ENCODE measurements at places on chromosomes 12 and 14.

GRCh38 chr14:92570674-92571262, 57.2 kb downstream of the RIN3 start:
- no peak for DNase-seq

DNA sequence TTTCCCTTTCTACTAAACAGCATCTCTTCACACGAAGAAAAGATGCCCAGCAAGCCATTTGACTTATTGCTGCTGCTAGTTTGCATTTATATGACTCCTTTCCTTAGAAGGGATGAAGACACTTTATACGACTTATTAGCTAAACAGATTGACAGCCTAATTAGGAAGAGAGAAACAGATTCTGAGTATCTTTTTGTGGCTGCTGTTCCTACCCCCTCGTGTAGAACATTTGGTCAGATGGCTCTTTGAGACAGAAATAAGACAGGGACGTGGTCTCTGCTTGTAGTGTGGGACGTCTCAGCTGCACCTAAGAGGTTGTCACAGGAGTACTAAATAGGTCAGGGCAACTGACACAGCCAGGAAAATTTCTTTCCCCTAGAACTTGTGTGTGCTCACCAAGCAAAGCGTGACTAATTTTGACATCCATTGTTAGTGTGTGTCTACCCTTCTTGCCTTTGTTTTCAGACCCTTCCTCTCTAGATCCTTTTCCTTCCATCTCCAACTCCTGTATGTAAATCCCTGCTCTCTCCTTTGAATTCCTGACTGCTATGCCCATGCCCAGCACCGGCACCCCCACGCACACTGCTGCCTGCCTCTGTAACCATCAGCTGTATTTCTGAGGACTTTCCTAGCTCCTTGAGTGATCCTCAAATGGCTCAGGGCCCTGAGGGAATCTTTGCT, 83.2 kb downstream of the DAD1 start:
- no peak for DNase-seq

GRCh38 chr14:35147711-35148110, 25.4 kb downstream of the PRORP start:
- DNase-seq = no peak

DNA sequence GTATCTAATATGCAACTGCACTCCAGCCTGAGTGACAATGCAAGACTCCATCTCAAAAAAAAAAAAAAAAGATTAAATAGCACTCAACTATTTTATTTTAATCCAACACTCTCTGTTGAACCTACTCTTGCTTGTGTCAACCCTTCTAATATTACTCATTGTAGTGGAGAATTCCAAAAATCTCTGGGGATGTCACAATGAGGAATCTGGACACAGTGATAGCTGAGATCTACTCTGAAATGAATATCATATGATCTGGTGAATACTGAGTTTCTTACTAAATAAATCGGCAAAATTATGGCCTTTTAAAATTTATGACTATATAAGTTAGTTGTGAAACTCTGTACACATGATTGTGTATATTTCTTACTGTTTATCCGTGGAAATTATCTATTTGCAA, 418.2 kb downstream of the BCAT1 start:
- no peak for DNase-seq

DNA sequence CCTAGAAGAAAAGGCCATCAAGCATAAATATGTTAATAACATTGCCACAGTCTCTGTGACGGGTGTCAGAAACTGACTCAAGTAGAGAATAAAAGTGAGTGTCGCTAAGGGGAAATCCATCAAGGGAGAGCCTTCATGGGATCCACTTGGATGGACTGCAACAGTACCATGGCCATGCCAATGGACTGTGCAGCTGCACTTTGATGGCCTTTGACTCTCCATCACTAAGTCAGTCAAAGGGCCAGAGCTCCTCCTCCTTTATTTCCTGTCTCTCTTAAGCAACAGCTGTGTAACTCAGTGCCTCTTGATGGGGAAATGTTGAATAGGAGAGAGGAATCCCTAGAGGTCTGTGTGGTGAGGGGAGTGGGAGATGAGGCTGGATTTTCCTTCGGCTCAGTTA, 335.2 kb downstream of the BMP4 start:
- no peak for DNase-seq

DNA sequence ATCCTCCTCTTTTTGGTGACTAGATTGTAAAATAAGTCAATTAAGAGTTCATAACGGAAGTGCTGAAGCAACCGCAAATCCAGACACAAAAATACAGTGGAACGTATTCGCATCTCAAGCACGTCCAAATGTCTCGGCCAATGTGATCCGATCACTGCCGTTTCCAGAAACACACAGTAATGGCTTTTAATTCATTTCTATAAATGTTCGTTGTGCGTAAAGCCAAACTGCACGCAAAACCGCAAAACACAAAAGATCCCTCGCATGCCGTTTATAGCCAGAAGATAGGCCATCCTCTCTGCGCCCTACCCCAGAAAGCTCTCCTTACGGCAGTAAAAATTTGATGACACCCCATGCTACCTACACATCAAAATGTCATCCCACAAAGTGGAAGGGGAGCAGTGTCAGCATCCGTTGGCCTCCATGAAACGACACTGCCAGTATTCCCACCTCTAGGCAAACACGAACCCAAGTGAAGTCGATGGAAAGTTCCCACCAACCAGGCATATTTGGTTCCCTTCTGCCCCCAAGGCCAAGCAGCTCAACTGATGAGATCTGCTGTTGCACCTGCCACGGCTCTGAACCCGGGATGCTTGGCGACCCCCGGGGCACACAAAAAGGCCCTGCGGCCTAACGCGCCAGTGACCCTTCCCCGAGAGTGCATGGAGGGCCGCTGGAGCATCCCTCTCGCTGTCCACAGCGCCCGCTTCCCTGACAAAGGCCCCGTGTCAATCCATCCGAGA, 1.4 kb downstream of the HECTD4 start:
- DNase-seq = no peak

GRCh38 chr14:80981156-80981555, 25.7 kb downstream of the TSHR start:
- no peak for DNase-seq

- no peak for DNase-seq
Measured at GRCh38 chr12:126385785-126386184, 1320.5 kb downstream of the AACS start.

DNA sequence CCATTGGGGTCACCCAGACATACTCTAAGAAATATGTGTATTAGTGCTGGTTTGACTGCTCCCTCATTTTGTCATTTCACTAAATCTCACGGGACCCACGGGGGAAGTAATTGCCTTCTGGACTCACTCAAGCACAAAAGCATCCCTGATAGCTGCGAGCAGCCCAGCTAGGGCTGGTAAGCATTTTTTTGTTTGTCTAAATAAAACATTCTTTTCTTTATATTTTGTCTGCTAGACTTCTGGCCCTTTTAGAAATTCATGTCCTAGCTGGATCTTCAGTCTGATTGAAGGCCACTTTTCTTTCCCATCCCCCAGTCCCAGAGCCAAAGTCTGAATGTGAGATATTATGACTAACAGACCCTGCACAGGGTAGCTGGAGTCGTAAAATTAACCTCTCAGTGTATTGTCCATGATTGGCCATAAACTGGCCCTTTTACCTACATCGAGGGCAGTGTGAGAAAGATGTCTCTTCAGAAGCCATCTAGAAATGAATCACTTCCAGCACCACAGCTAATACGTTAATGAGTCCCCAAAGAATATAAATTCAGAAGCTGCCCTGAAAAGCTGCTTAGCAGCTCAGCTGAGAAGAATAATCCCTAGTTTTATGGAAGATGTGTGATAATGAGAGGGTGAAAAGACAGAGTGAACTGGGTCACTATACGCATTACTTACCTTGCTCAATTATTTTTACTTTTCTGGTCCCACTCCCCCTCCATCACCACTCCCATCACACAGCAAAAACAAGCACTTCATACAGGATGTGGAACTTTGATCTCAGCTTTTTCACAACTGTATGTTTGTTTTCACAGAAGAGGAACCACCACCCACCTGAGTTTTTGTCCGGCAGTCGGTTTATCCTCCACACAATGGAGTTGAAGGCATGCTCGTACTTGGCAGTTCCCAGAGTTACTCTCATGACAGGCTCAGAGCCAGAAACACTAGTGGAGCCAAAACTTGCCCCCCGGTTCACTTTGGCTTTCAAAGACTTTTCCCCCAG, 55.6 kb upstream of the GTF2A1 start:
- DNase-seq = no peak

- no peak for DNase-seq
Measured at GRCh38 chr12:67519484-67520433, 128.8 kb upstream of the DYRK2 start.

DNA sequence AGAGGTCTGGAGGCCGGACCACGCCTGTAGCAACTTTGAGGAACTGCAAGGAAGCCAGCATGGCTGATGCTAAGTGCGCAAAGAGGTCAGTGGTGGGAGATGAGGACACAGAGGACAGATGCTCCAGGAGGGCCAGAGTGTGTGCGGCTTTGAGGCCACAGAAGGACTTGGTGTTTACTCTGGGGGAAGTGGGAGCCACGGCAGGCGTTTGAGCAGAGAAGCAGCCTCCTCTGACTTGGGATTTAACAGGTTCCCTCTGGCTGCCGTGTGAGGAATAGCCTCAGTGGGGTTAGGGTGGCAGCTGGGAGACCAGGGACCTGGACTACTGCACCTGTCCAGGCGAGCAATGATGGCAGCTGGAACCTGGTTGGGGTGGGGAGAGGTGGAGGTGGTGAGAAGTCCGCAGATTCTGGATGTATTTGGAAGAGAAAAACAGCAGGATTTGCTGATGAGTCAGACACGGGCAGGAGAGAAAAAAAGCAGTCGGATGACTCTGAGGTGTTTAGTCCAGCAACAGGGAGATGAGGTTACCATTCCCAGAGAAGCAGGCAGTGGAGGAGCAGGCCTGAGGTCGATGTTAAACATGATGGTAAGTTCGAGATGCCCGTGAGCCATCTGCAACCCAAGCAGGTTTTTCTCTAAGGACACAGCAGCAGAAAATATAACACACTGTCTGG, 143.5 kb downstream of the SCARB1 start:
- DNase-seq = no peak

GRCh38 chr12:93449277-93449676, 7.5 kb upstream of the UBE2N start:
- DNase-seq = no peak

- DNase-seq = no peak
Measured at GRCh38 chr14:53278602-53279506, 125.7 kb upstream of the DDHD1 start.

GRCh38 chr12:50187084-50187900, 20.1 kb upstream of the CERS5 start:
- no peak for DNase-seq

- no peak for DNase-seq
Measured at GRCh38 chr12:13431041-13431440, 234.5 kb downstream of the EMP1 start.

DNA sequence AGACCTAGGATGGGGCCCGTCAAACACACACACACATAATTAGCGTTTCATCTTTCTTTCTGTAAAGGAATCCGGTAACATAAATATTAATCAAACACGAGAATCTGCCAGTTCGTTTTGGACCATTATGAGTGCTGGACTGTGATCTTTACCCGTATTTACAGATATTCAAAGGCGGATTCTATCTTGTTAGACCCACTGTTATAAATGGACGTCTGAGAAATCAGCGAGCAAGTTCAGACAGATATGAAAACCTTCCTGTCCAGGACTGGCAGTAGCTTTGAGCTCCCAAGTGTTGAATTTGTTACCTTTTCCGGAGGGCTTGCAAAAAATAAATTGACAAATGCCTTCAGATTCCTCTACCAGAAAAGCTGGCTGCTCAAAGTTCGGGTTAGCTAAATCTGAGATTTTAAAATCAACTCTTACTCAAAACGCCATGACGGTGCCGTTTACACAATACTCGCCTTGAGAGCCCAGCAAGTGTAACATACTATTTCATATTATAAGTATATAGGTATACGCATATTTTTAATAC, 27.6 kb downstream of the BCL11B start:
- DNase-seq = no peak

DNA sequence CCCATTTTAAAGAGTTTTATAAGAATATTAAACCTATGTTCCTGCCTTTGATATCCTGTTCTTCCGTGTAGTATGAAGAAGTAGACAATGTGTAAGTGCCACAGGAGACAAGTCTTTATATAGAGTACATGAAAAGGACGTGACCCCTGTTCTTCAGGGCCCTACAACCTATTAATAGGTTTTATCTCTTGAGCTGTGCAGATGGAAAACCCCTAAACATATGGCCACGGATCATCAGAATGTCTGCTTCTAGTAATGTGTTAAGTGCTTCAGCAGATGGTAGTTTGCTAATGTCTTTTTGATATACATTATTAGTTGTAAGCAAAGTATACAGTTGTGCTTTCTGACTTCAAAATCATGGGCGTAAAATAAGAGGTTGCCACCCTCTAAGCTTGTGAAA, 228.5 kb downstream of the PTPRO start:
- DNase-seq = no peak

Data from stimulated activated CD8-positive, alpha-beta memory T cell treated with anti-CD3 and anti-CD28 coated beads, Interleukin-12 subunit alpha, Interleukin-12 subunit beta, amount 100 ng/mL, for 4 hours (primary cell).